Activated CD8-positive, alpha-beta memory T cell treated with anti-CD3 and anti-CD28 coated beads, Interleukin-2, amount 50 U/mL, for 4 hours (primary cell): ENCODE measurements at places on chromosomes 2 and 18.

DNA sequence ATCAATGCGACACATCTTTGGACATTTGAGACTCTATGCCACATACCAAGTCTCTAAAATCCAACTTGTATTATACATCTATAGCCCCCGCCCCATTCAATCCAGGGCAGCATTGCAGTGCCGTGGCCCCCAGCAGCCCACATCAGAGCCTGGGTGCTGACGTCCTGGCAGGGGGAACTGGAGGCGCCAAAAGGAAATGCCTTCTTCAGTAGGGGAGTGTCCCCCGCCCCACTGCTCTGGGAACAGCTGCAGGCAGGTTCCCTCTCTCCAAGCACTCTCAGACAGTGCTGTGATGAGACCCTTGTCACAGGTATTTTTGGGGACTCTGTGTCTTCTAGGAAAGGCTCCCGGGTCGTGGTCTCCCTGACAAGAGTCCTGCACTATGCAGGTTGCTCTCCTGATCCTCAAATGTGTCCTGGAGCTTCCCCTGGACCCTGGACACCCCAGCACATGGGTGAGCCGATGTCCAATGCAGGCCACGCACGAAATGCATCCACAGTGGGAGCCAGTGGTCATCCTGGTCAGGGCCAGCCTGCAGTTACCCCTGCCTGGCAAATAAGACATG lies 188.7 kb downstream of the RTP5 start:
- no peak for DNase-seq

DNA sequence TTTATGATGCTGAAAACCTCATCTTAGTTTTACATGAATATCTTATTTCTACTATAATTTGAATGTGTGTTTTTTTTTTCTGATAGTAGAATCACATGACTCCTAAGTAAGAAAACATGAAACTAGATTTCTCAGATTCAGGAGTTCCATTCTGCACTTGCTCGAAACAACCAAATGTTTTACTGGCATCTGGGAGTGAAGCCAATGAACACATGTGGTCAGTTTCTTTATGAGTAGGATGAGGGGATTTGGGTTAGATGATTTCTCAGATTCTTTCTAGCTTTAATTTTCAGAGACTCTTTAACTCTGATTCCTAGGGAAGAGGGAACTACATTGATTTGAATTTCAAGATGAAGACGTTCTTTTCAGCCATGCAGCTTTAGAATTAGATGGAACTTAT lies 225.0 kb upstream of the NT5C1B start:
- no peak for DNase-seq

- no peak for DNase-seq
Measured at GRCh38 chr2:179277429-179278196, 13.0 kb upstream of the SESTD1 start.

DNA sequence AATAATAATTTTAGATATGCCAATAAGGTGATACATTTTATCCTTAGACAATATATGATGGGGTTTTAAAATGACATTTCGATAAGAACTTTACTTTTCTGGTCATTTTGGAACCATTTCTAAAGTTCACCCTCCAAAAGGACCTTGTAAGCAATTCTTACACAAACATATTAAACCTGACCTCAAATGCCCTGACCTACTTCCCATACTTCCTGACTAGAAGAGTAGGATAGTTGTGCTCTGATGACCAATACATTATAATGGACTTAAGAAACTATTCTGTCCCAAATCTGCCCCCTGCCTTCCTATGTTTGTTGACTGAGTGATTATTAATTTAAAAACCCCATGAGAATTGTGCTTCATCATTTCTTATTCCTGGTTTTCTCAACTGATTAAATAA lies 24.6 kb downstream of the GCA start:
- DNase-seq = no peak

DNA sequence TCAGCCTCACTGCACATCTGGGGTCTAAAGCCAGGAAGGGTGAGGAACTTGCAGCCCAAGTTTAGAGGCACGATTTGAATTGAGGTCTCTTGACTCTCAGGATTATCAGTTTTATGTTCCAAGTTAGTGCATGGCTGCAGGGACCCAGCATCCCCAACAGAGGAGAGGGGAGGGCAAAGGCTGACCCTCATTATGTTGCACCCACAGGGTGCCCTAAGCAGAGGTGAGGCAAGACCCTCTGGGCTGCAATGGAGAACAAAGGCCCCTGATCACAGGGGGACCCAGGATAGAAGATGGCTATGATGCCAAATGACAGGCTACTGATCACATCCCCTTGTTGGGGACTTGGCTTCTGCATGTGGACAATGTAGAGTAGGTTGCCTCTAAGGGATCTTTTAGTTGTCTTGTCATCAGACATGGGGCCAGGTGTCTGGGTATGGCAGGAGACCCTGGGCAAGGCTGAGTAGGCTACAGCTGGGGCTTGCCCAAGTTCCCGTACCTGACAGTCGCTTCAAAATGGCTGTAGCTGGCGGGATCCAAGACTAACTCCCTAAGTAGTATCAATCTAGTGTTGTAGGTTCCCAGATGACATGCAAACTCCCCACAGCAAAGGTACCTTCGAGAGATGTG lies 4.5 kb upstream of the GDF7 start:
- no peak for DNase-seq

DNA sequence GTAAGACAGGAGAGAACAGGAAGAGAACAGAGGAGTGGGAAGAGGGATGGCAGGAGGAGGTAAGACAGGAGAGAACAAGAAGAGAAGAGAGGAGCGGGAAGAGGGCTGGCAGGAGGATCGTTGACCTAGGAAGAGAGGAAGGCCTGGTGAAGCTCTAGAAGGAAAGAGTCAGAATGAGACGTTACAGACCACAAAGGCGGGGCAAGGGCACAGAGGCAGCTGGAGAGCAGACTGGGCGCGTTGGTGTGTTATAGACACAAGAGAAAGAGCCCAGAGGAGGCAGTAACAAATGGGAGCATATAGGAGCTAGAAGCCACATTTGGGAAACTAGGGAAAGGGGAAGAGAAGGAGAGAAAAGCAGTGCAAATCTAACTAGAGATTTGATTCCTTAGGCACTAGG lies 26.6 kb downstream of the PTRHD1 start:
- DNase-seq = no peak

GRCh38 chr2:24588294-24588693 lies 97.2 kb downstream of the NCOA1 start:
- DNase-seq = no peak

DNA sequence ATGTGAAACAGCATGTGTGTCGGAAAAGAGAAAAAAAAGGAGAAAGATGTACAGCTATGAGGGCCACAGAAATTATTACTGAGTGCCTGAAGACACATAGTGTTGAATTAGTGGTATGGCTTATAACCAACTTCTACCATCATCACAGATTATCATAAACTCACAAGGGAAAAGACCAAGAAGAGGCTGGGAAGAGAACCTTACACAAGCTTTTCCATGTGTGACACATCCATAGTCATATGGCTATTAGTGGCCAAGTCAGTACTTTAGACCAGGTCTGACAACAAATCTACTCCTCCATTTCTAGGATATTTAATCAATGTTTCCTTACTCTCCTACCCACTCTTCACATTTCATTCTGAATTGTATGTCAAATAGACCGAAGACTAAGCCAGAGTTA lies 3.5 kb upstream of the GALNT5 start:
- DNase-seq = no peak

DNA sequence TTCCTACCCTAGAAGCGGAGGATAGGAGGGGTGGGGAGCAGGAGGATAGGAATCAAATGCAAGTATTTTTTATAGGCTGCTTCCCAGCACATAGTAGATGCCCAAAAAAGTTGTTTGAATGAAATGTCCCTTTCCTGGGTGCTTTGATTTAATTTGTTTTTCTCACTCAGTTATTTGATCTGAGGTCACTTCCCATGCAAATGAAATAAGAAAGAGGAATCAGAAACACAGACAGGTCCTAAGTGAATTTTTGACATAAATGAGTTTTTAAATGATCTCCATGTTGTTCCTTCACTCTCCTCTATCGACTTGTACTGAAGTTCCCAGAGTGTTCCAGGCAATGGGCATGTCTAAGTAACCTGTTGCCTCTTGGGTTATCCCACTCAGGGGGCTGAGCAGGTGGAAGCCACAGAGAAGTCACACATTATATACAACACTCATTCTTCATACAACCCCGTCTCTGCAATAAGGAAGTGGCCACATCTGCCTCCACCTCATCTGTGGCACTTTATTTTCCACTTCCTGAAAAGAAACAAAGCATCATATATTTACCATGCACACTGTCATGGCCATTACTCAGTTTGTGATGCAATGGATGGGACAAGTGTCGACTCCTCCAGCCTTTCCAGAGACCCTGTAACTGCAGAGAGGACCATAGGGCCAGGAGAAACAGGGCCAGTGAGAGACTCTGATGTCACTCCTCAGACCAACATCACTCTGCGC lies 81.9 kb upstream of the ZNF397 start:
- no peak for DNase-seq

DNA sequence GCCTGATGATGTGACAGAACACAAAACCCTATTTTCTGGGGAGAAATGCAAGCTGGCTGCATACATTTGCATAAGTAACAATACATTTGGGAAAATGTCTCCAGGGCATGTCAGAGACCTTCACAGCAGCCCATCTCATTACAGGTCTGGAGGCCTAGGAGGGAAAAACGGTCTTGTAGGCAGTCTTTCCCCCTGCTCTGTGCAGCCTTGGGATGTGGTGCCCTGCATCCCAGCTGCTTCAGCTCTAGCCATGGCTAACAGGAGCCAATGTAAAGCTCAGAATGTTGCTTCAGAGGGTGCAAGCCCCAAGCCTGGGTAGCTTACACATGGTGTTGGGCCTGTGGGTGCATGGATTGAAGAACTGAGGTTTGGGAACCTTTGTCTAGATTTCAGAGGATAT lies 133.0 kb downstream of the CCDC178 start:
- no peak for DNase-seq

DNA sequence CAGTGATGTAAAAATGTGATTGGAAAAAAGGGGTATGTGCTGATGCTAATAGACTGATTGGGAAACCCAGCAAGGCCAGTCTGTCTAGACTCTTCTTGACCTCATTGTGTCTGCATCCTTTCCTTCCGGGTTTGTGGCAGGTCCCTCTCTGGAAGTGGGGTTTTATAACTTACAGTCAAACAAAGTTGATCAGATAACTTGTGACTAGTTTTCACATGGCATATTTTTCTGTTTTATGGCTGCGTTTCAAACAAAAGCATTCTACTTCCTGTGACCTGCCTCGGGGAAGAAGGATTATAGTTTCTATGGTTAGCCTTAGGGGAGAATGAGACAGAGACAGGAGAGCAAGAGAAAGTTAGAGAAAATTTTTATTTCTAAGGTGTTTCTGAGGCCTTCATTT lies 188.7 kb upstream of the HNMT start:
- DNase-seq = no peak

- no peak for DNase-seq
Measured at GRCh38 chr18:55246278-55246677, 287.0 kb upstream of the CCDC68 start.

DNA sequence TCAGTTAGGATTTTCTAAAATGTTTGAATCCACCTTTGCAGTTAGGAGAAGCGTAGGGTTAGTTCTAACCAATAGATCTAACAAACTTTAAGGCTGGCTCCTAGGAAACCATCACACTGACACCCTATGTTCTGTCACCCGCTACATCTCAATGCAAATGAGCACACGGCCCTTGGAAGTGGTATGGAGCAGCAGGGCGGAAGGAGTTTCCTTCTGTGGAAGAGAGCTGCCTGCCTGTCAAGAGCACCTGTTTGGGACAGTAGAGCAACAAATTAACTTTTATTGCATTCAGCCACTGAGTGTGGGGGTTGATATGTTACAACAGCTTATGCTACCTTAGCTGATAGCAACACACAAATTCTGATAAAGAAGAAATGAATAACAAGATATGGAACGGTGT lies 306.9 kb upstream of the RAB6C start:
- DNase-seq = no peak

GRCh38 chr18:9814431-9814830 lies 71.3 kb upstream of the TXNDC2 start:
- no peak for DNase-seq

DNA sequence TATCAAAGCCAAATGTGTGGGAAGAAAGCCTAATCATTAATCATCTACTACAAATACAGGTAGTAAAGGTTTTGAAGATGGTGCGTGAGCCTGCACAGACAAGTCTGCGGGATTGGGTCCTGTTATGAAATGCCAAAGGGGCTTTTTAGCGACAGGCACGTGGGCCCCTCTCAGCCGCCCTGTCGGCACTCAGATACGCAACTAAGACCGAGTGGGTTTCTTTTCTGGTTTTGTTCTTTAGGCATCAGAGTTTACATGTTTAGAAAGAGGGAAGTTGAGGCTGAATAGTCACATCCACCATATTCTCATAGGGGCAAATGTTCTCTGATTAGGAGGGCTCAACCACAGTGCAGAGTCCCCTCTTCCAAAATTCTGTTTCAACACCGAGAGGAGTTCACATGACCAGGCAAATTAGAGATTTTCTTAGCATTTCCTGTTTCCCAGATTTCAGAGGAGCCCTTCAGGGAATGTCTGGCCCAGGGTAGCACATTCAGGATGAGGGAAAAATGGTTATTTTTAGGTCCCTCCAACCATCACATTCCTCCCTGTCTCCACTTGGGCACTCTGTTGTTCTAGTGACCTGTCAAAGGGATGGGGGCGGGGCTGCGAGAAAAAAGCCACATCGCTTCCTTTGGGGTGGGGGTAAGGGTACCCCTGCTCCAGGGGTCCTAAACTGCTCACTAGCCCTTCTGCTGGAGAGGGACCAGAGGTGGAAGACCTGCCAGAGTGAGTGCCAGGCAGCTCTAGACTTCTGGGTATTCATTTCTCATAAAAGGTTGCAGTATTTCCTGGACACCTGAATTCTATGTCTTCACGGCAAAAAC lies 159.2 kb downstream of the BCL2 start:
- no peak for DNase-seq
